ENCODE measurements at places on chromosomes 1 and 21.
A peak's percentile ranks its signal among the peaks of the same experiment; 100 is the strongest.

GRCh38 chr1:163263818-163264655, 57.7 kb upstream of the NUF2 start:
- DNase-seq: no peak

DNA sequence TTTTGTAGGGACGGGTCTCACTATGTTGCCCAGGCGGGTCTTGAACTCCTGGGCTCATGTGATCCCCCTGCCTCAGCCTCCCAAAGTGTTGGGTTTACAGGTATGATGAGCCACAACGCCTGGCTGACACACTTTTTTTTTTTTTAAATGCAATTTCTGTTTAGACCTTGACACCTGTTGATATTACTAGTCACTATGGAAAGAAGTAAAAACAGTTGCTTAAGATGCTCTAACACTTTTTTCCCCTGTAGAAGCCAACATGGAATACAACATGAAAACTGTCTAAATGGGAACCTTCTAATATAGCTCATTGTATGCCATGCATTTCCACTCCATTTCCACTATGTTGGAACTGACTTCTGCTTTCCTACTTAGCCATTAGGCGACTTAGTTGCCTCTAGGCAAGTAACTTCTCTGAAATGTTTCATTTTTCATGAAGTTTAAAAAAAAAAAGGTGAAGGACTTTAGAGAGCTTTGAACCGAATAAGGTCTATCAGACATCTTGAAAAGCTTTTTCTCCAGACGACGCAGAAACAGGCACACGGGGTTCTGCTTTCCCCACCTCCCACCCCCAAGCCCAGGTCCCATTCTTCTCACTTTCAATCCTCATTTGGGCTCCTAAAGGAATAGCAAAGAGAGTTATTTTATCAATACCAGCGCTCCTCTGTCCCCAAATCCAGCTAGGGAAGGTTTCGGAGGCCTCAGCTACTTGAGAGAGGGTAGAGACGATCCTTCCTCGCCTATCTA, 648 bp upstream of the DR1 start:
- peak; percentile 46 for DNase-seq

GRCh38 chr1:53130598-53130877, 11.9 kb downstream of the SLC1A7 start:
- DNase-seq: no peak

GRCh38 chr21:45019076-45019886, 55.1 kb upstream of the ADARB1 start:
- DNase-seq: no peak

DNA sequence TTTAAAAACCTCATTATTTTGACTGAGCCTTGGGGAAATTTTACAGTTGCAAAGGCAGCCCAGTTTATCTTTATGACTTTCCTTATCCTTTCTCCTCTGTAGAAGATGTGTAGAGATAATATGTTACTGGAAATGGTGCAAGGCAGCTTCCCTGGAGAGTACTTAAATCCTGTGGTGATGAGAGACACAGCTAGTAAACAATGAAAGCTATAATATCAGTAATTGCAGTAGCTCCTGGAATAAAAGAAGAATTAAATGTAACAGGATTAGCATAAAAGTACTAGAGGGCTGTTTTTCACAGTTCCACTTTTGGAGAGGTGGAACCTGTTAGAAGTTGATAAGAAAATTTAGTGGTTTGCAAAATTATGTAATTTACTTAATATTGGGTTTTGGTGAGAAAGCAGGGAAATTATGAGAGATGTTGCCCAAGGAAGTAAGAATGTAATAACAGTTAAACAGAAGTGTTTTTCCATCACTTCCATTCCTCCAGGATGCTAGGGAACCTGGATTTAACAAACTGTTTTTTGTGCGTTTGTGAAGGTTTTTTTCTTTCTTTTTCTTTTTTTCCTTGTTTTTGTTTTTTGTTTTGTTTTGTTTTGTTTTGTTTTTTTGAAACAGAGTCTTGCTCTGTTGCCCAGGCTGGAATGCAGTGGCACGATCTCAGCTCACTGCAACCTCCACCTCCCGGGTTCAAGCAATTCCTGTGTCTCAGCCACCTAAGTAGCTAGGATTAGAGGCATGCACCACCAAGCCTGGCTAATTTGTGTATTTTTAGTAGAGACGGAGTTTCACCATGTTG, 15.7 kb upstream of the EDEM3 start:
- DNase-seq: no peak

GRCh38 chr1:61215119-61215518, 132.8 kb downstream of the NFIA start:
- DNase-seq: no peak

DNA sequence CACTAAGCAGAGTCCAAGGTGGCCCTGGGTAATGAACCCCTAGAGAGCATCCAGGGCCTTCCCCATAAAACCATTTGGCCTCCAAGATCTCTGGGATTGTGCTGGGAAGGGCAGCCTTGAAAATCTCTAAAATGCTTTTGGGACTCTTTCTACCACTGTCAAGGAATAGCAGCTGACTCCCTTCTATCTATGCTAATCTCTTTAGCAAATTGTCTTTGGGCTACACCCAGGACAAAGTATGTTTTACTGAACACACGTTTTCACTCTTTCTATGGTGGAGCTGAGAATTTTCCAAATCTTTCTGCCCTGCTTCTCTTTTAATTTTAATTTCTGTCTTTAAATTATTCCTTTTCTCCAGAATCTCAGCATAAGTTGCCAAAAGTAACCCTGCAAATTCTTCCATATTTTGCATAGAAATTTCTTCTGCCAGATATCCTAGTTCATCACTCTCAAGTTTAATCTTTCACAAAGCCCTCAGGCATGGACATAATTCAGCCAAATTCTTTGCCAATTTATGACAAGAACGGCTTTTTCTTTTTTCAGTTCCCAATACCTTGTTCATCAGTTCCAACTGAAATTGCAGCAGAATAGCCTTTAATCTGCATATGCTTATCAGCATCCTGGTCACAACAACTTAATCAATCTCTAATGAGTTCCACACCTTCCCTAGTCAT, 687.0 kb upstream of the ADGRL4 start:
- no peak for DNase-seq

DNA sequence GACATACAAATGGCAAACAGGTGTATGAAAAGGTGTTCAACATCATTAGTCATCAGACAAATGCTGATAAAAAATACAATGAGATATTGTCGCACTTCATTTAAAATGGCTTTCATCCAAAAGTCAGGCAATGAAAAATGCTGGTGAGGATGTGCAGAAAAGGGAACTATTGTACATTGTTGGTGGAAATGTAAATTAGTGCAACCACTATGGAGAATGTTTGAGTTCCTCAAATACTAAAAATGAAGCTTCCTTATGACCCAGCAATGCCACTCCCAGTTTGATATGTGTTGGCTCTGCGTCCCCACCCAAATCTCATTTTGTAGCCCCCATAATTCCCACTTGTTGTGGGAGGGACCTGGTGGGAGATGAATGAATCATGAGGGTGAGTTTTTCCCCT, 309.7 kb upstream of the ZRANB2 start:
- no peak for DNase-seq

- no peak for DNase-seq
Observed at GRCh38 chr1:221040691-221041285, 161.5 kb downstream of the HLX start.

- no peak for DNase-seq
Observed at GRCh38 chr1:231676487-231676886, 49.9 kb downstream of the DISC1 start.

GRCh38 chr1:150987924-150988323, 5.8 kb downstream of the ANXA9 start:
- DNase-seq: peak; percentile 71

GRCh38 chr1:226424221-226425003, 16.5 kb upstream of the PARP1 start:
- DNase-seq: peak; percentile 93

GRCh38 chr1:116409751-116410191, 36.7 kb downstream of the ATP1A1 start:
- DNase-seq: no peak

DNA sequence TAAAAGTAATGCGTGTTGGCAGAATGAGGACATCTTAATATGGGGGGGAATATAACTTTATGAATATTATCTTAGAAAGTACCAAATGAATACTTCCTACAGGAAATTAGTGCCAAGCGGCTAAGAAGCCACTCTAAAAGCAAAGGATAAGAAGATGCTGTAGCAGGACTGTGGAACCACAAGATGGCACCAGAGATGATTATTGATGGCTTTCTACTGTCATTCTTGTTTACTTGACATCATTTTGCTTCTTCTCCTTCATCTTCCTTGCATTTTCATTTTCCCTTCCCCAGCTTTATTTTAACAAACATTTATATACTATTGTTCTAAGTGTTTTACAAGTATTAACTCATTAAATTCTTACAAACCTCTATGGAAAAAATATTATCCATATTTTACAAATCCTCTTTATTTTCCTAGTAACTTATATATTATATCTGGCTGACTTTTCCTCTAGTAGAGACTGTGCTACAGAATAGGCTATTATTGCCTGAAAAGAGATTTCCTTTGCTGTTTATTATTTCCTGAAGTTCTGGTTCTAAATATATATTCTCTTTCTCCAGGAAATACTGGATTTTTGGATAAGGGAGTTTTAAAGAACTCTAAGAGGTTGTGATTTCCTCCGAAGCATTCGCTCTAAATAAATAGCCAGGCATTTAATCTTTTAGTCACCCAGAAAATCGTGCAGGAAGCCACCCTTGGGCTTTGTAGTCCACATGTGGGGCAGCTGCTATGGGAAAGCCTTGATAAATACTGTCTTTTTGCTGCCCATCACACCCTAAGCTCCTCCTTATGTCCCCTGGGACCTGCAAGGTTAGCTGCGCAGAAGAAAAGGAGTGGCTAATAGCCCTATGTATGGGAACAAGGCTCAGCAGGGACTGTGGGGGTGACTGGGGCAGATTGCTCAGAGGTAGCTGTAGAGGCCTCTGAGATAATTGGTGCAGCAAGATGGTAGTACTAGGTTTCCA, 69.8 kb downstream of the TPR start:
- no peak for DNase-seq

GRCh38 chr1:205473966-205474365, 18.1 kb upstream of the BLACAT1 start:
- DNase-seq: no peak

- no peak for DNase-seq
Observed at GRCh38 chr1:8161546-8162105, 135.5 kb upstream of the ERRFI1 start.

DNA sequence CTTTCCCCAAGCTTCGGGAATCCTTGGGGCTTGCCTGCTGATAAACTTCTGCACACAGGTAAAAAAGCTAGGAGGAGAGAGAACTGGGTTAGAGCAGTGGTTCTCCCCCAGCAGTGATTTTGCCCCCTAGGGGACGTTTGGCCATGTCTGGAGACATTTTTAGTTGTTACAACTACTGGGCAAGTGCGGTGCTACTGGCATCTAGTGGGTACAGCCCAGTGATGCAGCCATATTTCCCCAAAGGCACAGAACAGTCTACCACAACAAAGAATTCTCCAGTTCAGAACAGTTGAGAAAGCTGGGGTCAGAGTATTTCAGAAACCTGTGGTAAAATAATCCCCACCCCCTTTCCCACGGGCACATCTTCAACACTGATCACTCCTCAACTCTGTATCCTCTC, 41.3 kb downstream of the LRRC71 start:
- DNase-seq: no peak

DNA sequence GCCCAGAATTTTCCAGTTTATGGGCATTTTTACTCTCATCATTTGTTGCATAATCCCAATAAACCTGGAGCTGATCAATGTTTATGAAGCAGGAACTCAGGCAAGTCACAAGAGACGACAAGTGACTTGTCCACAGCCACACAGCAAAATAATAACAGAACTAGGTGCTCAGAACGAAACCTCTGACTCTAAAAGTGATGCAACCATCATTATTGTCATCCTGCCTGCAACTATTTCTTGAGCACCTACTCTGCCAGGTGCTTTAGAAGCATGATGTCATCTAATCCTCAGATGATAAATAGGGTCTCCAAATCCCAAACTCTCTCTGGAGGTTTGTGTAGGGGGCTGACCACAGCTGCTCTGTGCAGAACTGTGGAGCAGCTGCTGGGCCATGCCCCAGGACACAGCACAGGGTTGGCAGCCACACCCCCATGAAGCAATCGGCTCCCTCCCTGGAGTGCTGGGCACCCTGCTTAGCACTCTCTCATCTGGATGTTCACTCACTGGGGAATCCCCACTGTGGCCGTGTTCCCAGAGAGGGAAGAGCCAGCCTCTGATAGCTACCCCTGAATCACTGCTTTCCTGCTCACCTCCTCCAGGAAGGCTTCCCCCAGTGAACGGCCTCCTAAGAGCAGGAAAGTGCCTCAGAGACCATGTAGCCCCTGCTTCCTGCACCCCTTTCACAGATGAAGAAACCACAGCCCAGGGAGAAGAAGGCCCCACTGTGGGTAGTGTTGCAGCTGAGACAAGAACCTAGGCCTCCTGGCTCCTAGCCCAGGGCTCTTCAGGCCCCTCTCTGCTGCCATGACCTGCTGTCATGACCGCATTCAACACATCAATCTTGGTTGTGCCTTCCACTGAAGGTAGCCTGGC, 2.1 kb downstream of the TTC22 start:
- peak; percentile 17 for DNase-seq

DNA sequence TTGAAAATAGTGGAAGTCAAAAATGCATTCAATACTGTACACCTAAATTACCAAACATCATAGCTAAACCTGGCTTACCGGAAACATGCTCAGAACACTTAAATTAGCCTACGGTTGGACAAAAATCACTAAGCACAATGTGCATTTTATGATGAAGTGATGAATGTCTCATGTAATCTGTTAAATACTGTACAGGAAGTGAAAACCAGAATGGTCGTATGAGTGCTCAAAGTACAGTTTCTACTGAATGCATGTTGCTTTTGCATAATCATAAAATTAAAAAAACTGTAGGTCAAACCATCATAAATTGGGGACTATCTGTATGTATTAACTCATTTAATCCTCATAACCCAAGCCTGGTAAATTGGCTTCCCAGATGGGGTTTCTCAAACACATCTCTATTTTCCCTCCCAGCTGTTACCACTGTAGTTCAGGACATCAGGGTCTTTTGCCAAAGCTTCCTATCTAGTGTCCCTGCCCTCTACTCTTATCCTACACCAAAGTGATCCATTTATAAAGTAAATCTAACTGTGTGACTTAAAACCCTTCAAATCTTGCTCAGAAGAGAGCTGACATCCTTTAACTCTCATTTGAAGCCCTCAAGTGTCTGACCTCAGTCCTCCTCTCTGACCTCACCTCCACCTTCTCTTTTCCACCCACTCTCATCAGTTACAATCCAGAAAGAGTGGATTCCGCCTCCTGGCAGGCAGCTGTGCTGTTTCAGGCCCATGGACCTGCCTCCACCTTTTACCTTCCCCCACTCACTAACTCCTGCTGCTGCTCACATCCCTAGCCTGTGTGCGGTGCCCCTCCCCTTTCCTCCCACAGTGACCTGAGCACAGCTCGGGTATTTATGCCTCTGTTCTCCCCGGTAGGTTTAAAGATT, 356.4 kb upstream of the ST6GALNAC5 start:
- no peak for DNase-seq

GRCh38 chr1:113770031-113770430, 10.7 kb upstream of the PHTF1 start:
- no peak for DNase-seq

GRCh38 chr1:115067161-115067859, 22.0 kb downstream of the TSPAN2 start:
- no peak for DNase-seq

DNA sequence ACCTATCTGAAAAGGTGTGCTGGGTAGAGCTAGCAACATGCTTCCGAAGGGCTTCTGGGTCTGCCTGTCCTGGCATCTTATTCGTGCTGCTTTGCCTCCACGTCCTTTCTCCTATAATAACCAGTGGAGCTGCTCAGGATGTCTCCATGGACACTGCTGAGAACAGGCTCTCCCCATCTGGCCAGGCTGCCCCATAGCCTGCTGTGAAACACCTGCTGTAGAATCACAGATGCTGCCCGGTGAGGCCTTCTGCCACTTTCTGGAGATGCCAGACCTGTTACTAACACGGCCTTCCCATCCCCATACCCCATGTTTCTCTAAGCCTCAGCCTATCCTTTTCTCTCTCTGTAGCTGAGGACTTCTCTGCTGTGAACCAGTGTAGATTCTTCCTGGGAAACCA, 120.5 kb downstream of the IER5 start:
- DNase-seq: no peak
